ENCODE measurements at places on chromosomes 4 and X.

GRCh38 chr4:65893957-65894755 lies 223.9 kb upstream of the EPHA5 start:
- DNase-seq, result no peak

GRCh38 chrX:40167850-40168479 lies 70.2 kb upstream of the BCOR start:
- no peak for DNase-seq

- DNase-seq, result no peak
Observed at GRCh38 chr4:62526671-62527070, 1326.5 kb downstream of the ADGRL3 start.

GRCh38 chr4:17112292-17112659 lies 213.8 kb upstream of the LDB2 start:
- no peak for DNase-seq

DNA sequence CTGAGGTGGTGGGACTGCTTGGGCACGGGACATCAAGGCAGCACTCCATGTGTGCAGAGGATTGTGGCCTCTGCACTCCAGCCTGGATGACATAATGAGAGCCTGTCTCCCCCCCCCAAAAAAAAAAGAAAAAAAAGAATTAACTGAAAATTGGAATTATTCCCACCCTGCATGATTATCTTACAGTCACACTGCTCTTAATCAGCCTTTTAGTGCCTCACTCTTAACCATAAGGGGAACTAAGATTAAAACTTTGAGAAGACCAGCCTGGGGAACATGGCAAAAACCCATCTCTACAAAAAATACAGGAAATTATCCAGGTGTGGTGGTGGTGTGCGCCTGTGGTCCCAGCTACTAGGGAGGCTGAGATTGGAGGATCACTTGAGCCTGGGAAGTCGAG lies 94.6 kb downstream of the UBE2K start:
- no peak for DNase-seq

DNA sequence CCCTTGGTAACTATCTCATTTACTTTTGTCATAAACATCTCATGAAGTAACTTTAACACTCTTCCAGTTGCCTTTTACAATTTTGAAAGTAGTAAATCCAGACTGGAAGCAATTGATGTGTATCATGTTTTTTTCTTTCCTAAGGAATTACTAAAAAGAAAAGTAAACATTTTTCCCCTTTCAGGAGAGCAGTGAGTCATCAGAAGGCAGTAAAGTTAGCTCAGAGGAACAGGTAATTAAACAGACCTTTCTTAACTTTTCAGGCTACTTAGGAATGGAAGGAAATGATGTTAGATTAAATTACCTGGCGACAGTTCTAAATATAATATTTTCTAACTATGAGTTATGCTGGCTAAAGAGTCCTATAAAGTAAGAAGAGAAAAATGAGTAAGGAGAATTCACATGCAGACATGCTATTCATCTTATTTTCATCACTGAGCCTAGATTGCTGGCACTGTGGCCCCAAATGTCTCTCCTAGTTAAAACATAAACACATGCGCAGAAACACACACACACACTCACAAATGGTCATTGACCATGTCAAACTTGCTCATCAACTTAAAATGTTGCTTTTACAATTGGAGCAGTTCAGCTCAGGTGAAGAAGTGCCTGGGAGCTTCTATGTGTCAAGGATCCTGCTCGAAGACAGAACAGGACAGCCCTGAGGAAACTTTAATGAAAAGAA lies 9.3 kb downstream of the DMP1 start:
- no peak for DNase-seq

- no peak for DNase-seq
Observed at GRCh38 chr4:177313263-177313662, 3.6 kb downstream of the NEIL3 start.

- DNase-seq, result no peak
Observed at GRCh38 chrX:49037883-49038475, 5.2 kb downstream of the TFE3 start.

DNA sequence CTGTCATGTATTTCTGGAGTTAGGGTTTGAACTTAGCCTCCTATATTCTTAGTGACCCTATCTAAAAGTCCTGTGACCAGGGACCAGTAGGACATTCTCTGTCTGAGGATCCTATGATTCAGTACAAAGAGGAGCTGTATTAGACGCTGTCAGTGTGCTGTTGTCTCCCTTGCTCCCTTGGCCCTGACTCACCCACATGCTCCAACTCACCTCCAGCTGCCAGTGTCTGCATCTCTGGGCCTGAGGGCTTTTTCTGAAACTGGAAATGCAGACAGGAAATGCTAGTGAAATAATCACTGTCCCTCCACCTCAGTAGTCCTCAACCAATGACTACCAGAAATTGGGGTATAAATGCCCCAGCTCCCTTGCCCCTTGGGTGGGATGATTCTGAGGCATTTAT lies 535.3 kb upstream of the RPS6KA3 start:
- DNase-seq, result no peak

GRCh38 chr4:188986271-188986689 lies 847.0 kb downstream of the TRIML1 start:
- no peak for DNase-seq
